ENCODE measurements at places on chromosomes 11 and 22. TPM values are rescaled to one million over a fixed set of nuclear protein-coding genes. Genes with fewer than 3 reads are reported as not detected.
A peak's percentile ranks its signal among the peaks of the same experiment; 100 is the strongest.

GRCh38 chr11:7636350-7636749 is 37.0 kb downstream of the CYB5R2 start:
- H3K36me3 ChIP-seq, result no peaks in the 10 kb centered on the region
- no peak overlapping the region for H3K27ac ChIP-seq
- DNase-seq, result no peak
- H3K27me3 ChIP-seq, result no peaks in the 10 kb centered on the region
- H3K4me3 ChIP-seq, result no peak overlapping the region

- no peaks in the 10 kb centered on the region for H3K36me3 ChIP-seq
- no peak for DNase-seq
- no peaks in the 10 kb centered on the region for H3K4me1 ChIP-seq
These were observed 6.9 kb downstream of the TST start for GRCh38 chr22:37012262-37012904.

Gene KRTAP5-7
- total RNA-seq, result not detected

Gene GSTP1
- total RNA-seq, result 2,720 TPM

Gene KCNE3
- not detected for total RNA-seq

GRCh38 chr11:9732453-9732852 is 68.6 kb downstream of the SWAP70 start:
- no peaks in the 10 kb centered on the region for H3K4me1 ChIP-seq
- peaks cover 57% of the 10 kb centered on the region for H3K36me3 ChIP-seq
- no peak for DNase-seq
- H3K4me3 ChIP-seq, result no peak overlapping the region

Gene P2RY2
- not detected for total RNA-seq

GRCh38 chr11:122743949-122744348 is 88.4 kb downstream of the UBASH3B start:
- no peak for DNase-seq
- H3K4me1 ChIP-seq, result peaks cover 6% of the 10 kb centered on the region
- H3K4me3 ChIP-seq, result no peak overlapping the region
- no peak overlapping the region for H3K27ac ChIP-seq
- no peaks in the 10 kb centered on the region for H3K27me3 ChIP-seq

GRCh38 chr11:64181506-64182411 is 4.2 kb upstream of the STIP1 start:
- H3K4me3 ChIP-seq, result no peak overlapping the region
- DNase-seq, result peak; percentile 86
- H3K27me3 ChIP-seq, result no peaks in the 10 kb centered on the region
- H3K27ac ChIP-seq, result peak overlapping the region; percentile 29

GRCh38 chr11:70247710-70248072 is 22.8 kb upstream of the PPFIA1 start:
- no peaks in the 10 kb centered on the region for H3K27me3 ChIP-seq
- no peaks in the 10 kb centered on the region for H3K36me3 ChIP-seq
- H3K27ac ChIP-seq, result no peak overlapping the region
- peaks cover 40% of the 10 kb centered on the region for H3K4me1 ChIP-seq
- no peak overlapping the region for H3K4me3 ChIP-seq

Gene APOA5
- total RNA-seq, result not detected

- no peak overlapping the region for H3K27ac ChIP-seq
- H3K27me3 ChIP-seq, result no peaks in the 10 kb centered on the region
- DNase-seq, result peak; percentile 13
- peaks cover 15% of the 10 kb centered on the region for H3K4me1 ChIP-seq
- no peaks in the 10 kb centered on the region for H3K36me3 ChIP-seq
These were observed 31.2 kb downstream of the AMPD3 start for GRCh38 chr11:10486161-10486840.

Gene GAB2
- 3.1 TPM for total RNA-seq

Gene FADS2
- total RNA-seq, result 2.8 TPM

DNA sequence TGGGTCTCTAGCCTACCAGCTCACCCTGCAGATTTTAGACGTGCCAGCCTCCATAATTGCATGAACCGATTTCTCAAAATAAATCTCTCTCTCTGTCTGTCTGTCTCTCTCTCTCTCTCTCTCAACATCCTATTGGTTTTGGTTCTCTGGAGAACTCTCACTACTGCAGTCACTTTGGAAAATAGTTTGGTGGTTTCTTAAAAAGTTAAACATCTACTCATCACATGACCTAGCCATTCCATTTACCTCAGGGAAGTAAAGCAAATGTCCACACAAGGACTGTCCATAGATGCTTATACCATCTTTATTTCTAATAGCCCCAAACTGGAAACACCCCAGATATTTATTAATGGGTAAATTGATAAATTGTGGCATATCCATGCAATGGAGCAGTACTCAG is 119.5 kb downstream of the SNX19 start:
- H3K27ac ChIP-seq, result no peak overlapping the region
- no peaks in the 10 kb centered on the region for H3K36me3 ChIP-seq
- H3K4me3 ChIP-seq, result no peak overlapping the region
- DNase-seq, result no peak
- peaks cover 26% of the 10 kb centered on the region for H3K4me1 ChIP-seq
- no peaks in the 10 kb centered on the region for H3K27me3 ChIP-seq

DNA sequence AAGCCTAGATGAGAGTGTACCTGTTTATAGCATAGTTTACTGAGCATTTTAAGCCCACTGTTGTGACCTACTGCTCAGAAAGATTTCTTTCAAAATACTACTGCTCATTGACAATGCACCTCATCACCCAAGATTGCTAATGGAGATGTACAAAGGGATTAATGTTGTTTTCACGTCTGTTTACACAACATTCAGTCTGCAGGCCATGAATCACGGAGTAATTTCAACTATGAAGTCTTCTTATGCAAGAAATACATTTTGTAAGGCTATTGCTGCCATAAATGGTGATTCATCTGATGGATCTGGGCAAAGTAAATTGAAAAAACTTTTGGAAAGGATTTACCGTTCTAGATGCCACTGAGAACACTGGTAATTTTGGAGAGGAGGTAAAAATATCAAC is 112.9 kb downstream of the KIF18A start:
- no peak overlapping the region for H3K4me3 ChIP-seq
- H3K27me3 ChIP-seq, result no peaks in the 10 kb centered on the region
- no peaks in the 10 kb centered on the region for H3K36me3 ChIP-seq
- no peak for DNase-seq

DNA sequence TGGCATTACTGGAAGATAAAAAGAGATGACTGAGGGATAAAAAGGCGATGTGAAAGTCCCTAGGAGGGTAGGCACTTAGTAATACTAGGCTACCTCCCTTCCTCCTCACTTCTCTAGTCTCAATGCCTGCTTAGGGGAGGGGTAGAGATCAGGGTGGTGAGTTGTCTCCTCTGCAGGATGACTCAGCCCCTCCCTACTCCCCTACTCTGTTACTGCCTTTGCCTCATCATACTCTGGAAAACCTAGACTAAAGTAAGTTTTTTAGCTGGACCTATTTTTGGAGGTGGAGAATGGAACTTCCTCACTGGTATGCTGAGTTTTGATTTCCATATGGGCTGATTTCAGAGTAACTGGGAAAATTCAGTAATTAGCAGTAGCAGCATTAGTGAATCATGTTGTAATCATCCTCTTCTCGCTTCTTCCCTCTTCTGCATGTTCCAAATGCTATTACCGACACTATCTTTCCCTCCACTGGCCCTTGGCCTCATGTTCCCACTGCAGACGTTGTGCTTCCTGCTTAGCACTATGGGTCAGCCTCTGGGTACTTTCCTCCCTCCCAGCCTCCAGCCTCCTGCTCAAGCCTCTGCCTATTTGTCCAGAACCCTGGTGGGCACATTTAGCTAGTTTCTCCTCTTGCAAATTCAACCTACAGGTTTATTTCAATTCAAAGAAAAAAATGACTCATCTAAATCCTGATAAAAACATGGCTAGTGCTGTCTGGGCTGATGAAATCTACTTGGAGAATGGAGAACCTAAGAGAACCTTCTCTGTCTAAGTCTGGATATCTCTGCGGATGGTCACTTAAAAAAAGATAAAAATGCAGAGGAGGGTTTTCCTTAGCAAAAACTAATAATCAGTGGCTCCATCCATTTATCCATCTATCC is 281.7 kb downstream of the ST3GAL4 start:
- no peaks in the 10 kb centered on the region for H3K27me3 ChIP-seq
- no peak overlapping the region for H3K4me3 ChIP-seq
- peak overlapping the region; percentile 68 for H3K27ac ChIP-seq
- peak; percentile 51 for DNase-seq
- no peaks in the 10 kb centered on the region for H3K36me3 ChIP-seq

DNA sequence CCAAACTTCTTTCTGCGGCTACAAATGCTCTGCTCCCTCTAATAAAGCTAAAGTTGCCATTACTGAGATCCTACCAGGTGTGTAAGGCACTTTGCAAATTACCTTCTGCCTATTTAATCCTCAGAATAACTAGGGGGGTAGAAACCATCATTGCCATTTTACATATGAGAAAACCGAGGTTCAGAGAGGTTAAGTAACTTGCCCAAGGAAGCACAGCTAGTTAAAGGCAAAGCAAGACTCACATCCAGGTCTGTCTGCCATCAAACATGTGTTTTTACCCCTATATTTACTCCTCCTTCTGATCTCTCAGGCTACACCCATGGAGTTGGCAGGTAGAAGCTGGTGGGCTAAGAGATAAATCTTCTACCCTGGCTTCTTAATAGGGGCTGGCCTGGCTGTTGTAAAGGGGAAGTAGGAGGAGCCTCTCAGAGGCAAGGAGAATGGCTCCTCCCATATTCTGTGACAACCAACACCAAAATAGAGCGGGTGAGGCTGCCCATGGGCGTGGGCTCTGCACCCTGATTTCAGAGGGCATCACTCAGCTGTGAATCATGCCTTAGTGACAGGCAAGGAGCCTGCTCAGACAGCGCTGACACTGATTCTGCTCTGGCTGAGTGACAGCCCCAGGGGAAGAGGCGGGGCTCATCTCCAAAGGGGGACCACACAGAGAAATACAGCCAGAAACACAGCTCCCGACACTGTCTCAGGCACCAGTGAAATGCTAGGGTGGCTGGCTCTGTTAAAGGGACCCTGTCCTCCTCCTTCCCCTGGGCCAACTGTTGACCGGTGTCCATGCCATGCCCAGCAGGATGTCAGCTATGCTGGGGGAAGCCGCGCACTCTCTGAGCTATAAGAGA is 106.8 kb downstream of the ABTB2 start:
- peaks cover 19% of the 10 kb centered on the region for H3K4me1 ChIP-seq
- peak; percentile 82 for DNase-seq
- no peak overlapping the region for H3K4me3 ChIP-seq
- no peaks in the 10 kb centered on the region for H3K27me3 ChIP-seq
- H3K36me3 ChIP-seq, result no peaks in the 10 kb centered on the region
- peak overlapping the region; percentile 17 for H3K27ac ChIP-seq

Gene TMPRSS13
- not detected for total RNA-seq

GRCh38 chr11:70303070-70303469 is 32.6 kb downstream of the PPFIA1 start:
- no peaks in the 10 kb centered on the region for H3K27me3 ChIP-seq
- no peak overlapping the region for H3K4me3 ChIP-seq
- DNase-seq, result no peak
- no peak overlapping the region for H3K27ac ChIP-seq
- H3K4me1 ChIP-seq, result peaks cover 23% of the 10 kb centered on the region
- H3K36me3 ChIP-seq, result peaks cover 60% of the 10 kb centered on the region

DNA sequence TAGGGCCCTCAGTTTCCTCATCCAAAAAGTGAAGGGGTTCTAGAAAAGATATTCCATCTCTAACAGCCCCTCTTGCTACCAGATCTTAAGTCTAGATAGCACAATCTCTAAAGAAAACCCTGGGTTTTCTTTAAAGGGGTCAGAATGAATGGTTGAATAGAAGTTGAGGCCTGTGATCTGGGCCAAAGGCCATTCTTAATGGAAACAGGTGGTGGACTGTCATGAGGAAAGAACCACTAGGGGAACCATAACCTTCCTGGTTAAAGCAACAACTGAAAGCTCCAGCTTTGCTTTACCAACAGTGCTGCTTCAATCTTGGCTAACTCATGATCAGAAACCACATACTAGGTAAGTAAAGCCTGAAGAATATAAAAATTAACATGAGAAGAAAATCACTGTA is 1.8 kb downstream of the CELF1 start:
- no peak overlapping the region for H3K27ac ChIP-seq
- no peak for DNase-seq
- H3K4me3 ChIP-seq, result peak overlapping the region; percentile 68
- H3K36me3 ChIP-seq, result peaks cover 39% of the 10 kb centered on the region
- H3K27me3 ChIP-seq, result no peaks in the 10 kb centered on the region
- peaks cover 10% of the 10 kb centered on the region for H3K4me1 ChIP-seq

Gene RIMBP3B
- total RNA-seq, result 0.89 TPM

Gene CDC45
- total RNA-seq, result 59.6 TPM

DNA sequence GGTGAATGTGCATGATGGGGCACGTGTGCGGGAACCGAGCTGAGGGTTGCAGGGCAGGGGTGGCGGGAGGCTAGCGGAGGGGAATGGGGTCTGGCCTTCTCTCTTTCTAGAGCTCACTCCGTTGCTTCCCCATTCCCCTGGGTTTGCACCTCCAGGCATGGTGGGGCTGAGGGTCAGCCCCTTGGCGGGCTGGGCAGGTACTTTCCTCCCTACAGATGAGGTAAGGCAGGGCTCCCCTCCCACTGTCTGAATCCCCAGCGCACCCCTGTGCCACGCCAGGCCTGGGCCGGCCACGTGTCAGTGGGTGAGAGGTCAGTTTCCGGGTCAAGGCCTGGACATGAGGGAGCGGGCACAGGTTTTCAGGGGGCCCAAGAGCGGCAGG is 8.9 kb downstream of the SUSD2 start:
- H3K4me1 ChIP-seq, result peaks cover 14% of the 10 kb centered on the region
- no peak overlapping the region for H3K4me3 ChIP-seq
- H3K36me3 ChIP-seq, result no peaks in the 10 kb centered on the region
- no peaks in the 10 kb centered on the region for H3K27me3 ChIP-seq

DNA sequence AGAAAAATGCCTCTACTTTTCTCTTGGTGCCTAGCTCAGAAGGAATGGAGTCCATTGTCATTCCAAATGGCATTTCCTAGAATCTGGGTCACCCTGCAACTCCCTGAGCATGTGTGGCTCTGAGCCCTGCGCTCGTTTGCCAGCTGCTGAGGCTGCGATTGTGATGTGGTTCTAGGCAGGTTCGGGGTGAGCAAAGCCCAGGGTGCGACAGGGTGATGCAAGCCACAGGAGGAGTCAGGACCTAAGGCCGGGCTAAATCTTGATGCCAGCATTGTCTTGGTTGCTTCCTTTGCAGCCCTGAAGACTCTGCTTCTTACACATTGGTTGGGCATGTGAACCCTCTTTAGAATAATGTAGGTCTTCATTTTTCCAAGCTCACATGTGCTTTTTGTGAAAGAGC is 131.0 kb downstream of the MORC2 start:
- DNase-seq, result no peak
- H3K4me1 ChIP-seq, result no peaks in the 10 kb centered on the region
- no peak overlapping the region for H3K4me3 ChIP-seq
- H3K36me3 ChIP-seq, result no peaks in the 10 kb centered on the region
- H3K27ac ChIP-seq, result no peak overlapping the region
- H3K27me3 ChIP-seq, result no peaks in the 10 kb centered on the region

Gene TPH1
- total RNA-seq, result not detected

Gene LRRC56
- total RNA-seq, result not detected

Gene PACSIN3
- 18.8 TPM for total RNA-seq

Gene MRGPRE
- not detected for total RNA-seq

Gene LARGE2
- not detected for total RNA-seq

GRCh38 chr22:33579448-33580093 is 340.7 kb downstream of the LARGE1 start:
- H3K4me3 ChIP-seq, result no peak overlapping the region
- H3K4me1 ChIP-seq, result 0 out of 2 replicates have a peak, but pooled peaks cover 3% of the 10 kb centered on the region
- H3K27me3 ChIP-seq, result no peaks in the 10 kb centered on the region
- no peak overlapping the region for H3K27ac ChIP-seq

Gene CRYBB3
- total RNA-seq, result not detected
